ENCODE measurements at places on chromosomes 7 and 10.

DNA sequence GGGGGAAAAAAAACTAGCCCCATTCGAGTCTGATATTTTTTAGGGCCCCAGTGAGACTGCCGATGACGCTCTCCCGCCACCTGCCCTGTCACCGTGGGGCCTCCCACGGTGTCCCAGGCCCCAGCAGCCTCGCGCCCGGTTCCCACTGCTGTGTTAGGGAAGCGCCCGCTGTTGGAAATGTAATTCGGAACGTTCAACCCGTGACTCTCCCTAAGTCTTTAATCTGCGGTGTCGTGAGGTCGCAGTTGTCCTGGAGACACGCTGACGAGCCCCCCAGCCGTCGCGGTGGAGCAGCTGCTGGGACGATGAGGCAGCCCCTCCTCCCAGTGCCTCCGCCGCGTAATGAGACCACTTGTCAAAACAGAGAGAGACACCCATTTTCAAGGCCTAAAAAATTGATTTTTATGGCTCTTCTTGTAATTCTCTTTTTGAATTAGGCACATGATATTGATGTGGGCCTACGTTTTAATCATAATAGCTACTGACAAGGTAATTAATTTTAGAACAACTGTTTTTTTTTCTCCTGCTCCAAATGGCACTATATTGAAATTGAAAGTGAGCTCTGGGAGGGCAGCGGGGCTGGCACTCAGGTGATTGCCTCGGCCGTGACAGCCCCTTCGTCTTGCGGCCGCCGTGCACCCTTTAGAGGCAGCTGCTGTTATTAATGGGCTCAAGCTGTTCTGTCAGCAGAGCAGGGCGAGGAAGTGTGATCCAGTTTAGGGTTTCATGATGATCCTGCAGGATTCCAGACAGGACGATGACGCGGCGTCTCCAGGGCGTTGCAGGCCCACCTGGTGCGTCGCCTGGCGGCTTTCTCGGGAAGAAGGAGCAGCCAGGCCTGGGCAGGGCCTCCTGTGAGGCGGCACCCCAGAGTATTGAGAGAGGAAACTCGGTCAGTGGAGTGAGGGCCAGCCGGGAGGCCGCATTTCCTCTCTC is 63.3 kb downstream of the NKX6-2 start:
- DNase-seq, result no peak

- no peak for DNase-seq
Observed at GRCh38 chr10:73439055-73439454, 5.7 kb upstream of the MSS51 start.

DNA sequence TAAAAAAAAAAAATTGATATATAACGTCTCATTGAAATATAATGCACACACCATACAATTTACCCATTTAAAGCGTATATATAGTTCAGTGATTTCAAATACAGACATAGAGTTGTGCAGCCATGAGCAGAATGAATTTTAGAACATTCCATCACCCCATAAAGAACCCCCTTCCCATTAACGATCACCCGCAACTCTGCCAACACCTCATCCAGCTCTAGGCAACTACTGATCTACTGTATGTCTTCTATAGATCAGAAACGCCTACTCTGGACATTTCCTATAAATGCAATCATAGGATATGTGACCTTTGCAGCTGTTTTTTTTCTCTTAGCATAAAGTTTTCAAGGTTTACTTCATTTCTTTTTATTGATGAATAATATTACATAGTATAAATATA is 33.4 kb upstream of the GPAM start:
- no peak for DNase-seq

GRCh38 chr10:6035931-6036575 is 26.1 kb downstream of the IL2RA start:
- no peak for DNase-seq

DNA sequence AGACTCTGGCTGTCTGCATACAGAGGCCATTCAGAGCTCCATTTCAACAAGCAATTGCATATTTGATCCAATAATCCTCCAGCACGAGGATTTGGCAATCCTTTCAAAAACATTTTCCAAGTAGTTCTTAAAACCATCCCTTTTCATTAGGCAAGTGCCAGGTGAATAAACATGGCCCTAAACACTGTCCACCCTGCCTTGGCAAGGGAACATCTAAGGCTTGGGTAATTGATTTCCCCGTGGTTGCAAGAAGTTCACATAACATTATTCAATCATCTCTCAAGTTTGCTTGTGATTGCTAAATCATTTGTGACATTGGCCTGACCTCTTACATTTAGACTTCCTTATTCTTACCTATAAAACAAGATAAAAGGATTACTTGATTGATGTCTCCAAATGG is 175.2 kb downstream of the CTTNBP2 start:
- DNase-seq, result no peak

GRCh38 chr10:130836344-130836743 is 475.2 kb downstream of the TCERG1L start:
- no peak for DNase-seq

- no peak for DNase-seq
Observed at GRCh38 chr7:103981003-103981423, 8.4 kb downstream of the RELN start.

DNA sequence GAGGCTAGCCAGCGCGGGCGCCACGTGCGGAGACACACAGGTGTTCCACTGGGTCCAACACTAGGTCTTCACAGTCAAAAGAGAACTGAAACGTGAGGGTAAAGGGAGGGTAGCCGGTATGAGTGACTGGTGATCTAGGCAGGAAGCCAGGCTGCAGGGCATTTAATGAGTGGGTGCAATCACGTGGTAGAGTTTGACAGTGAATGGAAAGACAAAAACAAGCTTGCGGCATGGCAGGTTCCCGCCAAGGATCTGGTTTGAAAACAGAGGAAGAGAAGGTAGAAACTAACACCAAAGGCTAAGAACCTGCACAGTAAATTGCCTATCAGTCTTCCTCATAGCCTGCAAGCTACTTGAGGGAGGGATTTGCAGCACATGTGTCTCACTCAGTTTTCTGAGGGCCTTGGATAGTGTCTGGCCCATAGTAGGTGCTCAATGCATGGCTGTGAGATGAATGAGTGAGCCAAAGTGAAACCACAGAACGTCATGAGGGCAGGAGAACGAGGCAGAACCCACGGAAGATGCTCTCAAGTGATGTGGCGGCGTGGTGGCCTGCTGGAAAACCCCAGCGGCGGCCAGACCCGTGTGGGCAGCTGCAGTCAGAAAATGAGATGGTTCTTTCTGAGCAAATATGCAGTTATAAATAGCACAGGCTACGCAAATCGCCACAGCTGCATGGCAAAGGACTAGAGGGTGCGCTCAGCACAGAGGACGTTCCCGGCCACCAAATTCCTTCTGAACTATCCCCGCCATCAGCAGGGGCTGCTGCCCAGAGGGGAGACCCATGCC is 183.6 kb upstream of the NFE2L3 start:
- no peak for DNase-seq

GRCh38 chr10:72204296-72204695 is 11.5 kb upstream of the ANAPC16 start:
- no peak for DNase-seq
